ENCODE measurements at places on chromosomes 6 and 20. TPM values are rescaled to one million over a fixed set of nuclear protein-coding genes. Genes with fewer than 3 reads are reported as not detected.

ANKS1A gene
- 30.6 TPM for total RNA-seq

NMBR gene
- not detected for total RNA-seq

TEAD3 gene
- total RNA-seq: 91.8 TPM

UBE2J1 gene
- 34.2 TPM for total RNA-seq

DNA sequence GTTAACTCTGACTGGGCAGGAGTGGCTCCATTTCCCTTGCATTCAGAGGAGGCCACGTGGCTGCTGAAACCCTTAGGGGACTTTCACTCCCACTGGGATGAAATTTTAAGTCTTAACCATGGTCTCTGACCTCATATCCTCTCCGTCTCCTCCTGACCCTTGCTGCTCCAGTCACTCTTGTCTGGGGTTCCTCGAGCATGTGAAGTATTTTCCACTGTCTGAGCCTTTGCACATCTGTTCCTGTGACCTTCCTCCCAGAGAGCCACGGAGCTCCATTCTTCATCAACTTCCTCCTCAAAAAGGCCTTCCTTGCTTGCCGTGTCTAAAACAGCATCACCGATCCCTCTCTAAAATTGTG is 153.0 kb upstream of the UST start:
- H3K4me1 ChIP-seq: peaks cover 2% of the 10 kb centered on the region
- H3K27me3 ChIP-seq: no peaks in the 10 kb centered on the region
- DNase-seq: no peak
- no peak overlapping the region for H3K4me3 ChIP-seq
- H3K36me3 ChIP-seq: no peaks in the 10 kb centered on the region
- no peak overlapping the region for H3K27ac ChIP-seq

GRCh38 chr6:158793432-158793831 is 25.7 kb downstream of the EZR start:
- H3K4me3 ChIP-seq: no peak overlapping the region
- H3K27ac ChIP-seq: no peak overlapping the region
- DNase-seq: no peak
- H3K27me3 ChIP-seq: no peaks in the 10 kb centered on the region

- H3K4me1 ChIP-seq: peaks cover 2% of the 10 kb centered on the region
- peak overlapping the region; percentile 15 for H3K27ac ChIP-seq
- DNase-seq: no peak
- H3K4me3 ChIP-seq: no peak overlapping the region
- H3K27me3 ChIP-seq: no peaks in the 10 kb centered on the region
Measured at GRCh38 chr6:34970957-34971356, 81.9 kb downstream of the ANKS1A start.

GRCh38 chr6:155708100-155708499 is 252.5 kb upstream of the NOX3 start:
- H3K27ac ChIP-seq: no peak overlapping the region
- peaks cover 2% of the 10 kb centered on the region for H3K27me3 ChIP-seq
- no peaks in the 10 kb centered on the region for H3K4me1 ChIP-seq
- no peak for DNase-seq

- no peak for DNase-seq
- H3K4me3 ChIP-seq: no peak overlapping the region
- H3K4me1 ChIP-seq: peaks cover 5% of the 10 kb centered on the region
- no peaks in the 10 kb centered on the region for H3K36me3 ChIP-seq
- no peaks in the 10 kb centered on the region for H3K27me3 ChIP-seq
Measured at GRCh38 chr6:147000545-147001488, 203.4 kb upstream of the STXBP5 start.

- H3K4me1 ChIP-seq: no peaks in the 10 kb centered on the region
- H3K36me3 ChIP-seq: no peaks in the 10 kb centered on the region
- H3K4me3 ChIP-seq: no peak overlapping the region
Measured at GRCh38 chr6:166786704-166787293, 159.7 kb upstream of the RPS6KA2 start.

GRCh38 chr6:164042212-164042611 is 627.7 kb downstream of the QKI start:
- DNase-seq: no peak
- no peaks in the 10 kb centered on the region for H3K4me1 ChIP-seq
- no peaks in the 10 kb centered on the region for H3K27me3 ChIP-seq
- no peaks in the 10 kb centered on the region for H3K36me3 ChIP-seq
- no peak overlapping the region for H3K27ac ChIP-seq

DNA sequence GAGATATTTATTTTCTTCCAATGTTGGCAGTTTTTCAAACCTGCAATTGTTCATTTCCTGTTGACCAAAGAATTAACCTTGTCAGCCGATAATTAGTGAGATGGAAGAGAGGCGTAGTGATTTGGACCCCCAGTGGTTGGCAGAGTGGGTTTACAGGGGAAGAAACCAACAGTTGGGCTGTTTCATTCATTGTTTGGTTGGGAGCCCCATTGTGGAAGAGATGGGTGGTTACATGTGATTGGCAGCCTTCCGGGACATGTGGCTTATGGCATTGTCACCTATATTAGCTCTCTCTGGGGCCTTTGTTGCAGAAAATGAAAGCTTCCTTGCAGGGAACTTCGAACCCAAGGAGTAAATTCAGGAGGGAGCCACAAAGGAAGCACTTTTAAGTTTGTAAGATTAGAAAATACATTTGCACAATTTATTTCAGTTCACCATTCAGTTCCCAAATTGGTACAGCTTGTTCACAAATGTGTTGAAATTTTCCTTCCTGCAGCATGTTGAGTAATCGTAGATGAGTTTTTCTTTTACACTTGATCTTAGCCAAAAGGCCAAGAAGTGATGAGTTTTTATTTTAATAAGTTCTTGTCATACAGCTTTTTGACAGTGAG is 50.3 kb upstream of the CDKAL1 start:
- no peak overlapping the region for H3K27ac ChIP-seq
- DNase-seq: no peak
- peaks cover 48% of the 10 kb centered on the region for H3K36me3 ChIP-seq
- H3K4me3 ChIP-seq: no peak overlapping the region

DNA sequence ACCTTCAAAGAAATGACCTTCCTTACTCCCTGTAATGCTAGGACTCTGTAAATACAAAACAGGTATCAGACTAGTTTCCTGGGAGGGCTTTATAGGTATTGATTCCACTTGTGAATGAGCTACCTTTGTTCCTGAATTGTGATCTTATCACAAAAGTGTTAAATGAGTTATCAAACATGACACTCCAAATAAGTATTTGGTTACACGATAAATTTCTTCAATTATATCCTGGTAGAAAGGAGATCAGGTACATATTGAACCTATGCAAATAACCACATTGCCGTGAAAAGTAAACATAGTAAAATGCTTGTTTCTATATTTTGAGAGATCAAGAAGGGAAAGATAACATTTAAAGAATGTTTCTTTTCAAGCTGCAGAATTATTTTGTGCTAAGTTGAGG is 285.3 kb downstream of the HIVEP2 start:
- H3K4me1 ChIP-seq: no peaks in the 10 kb centered on the region
- H3K4me3 ChIP-seq: no peak overlapping the region
- H3K27me3 ChIP-seq: peaks cover 11% of the 10 kb centered on the region
- H3K36me3 ChIP-seq: peaks cover 8% of the 10 kb centered on the region

DNA sequence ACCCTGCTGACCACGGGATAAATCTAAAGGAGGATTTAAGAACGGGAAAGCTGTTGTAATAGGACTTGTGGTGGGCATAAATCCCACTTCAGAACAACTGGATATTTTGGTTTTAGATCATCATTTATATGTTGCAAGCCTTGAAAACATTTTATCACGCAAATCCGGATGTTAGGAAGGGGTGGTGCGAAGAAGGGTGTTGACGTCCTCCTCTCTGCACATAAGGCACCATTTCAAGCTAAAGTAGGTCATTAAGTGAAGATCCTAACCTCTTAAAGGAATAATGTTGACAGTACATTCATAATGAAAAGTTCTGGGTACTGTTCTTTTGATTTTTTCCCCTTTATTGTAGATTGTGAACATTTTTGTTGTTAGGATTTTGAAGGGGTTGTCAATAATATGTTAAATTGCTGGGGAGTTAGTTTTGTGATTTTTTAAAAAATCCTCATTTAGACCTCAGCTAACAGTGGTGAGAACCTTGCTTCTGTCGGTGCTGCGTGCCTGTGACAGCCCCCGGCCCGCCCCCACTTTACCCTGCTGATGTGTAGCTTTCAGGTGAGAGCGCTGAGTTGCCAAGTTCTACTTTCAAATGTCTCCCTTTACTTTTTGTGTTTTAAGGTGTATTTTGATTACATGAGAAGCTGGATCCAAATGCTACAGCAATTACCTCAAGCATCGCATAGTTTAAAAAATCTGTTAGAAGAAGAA is 88.8 kb downstream of the MAP3K4 start:
- H3K36me3 ChIP-seq: peaks cover 4% of the 10 kb centered on the region
- no peaks in the 10 kb centered on the region for H3K4me1 ChIP-seq
- DNase-seq: no peak
- H3K27me3 ChIP-seq: no peaks in the 10 kb centered on the region
- no peak overlapping the region for H3K4me3 ChIP-seq

DNA sequence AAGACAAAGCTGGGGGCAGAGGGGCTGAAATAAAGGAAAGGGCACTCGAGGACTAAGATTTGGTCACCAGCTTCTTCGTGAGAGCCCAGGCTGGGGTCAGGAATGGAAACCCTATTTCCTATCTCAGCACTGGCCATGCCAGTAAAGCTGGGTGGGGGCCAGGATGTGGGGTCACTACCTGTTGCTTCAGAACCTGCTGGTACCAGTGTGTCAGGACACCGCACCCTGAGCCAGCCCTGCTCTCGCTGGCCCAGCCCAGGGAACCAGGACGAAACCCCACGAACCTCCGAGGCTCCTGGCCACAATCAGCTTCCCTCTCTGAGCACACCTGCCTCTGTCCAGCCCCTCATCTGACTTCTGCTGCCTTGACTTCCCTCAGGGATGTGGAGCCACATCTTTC is 2.1 kb downstream of the CDSN start:
- H3K27me3 ChIP-seq: peaks cover 25% of the 10 kb centered on the region
- no peaks in the 10 kb centered on the region for H3K36me3 ChIP-seq
- no peak overlapping the region for H3K27ac ChIP-seq

DNA sequence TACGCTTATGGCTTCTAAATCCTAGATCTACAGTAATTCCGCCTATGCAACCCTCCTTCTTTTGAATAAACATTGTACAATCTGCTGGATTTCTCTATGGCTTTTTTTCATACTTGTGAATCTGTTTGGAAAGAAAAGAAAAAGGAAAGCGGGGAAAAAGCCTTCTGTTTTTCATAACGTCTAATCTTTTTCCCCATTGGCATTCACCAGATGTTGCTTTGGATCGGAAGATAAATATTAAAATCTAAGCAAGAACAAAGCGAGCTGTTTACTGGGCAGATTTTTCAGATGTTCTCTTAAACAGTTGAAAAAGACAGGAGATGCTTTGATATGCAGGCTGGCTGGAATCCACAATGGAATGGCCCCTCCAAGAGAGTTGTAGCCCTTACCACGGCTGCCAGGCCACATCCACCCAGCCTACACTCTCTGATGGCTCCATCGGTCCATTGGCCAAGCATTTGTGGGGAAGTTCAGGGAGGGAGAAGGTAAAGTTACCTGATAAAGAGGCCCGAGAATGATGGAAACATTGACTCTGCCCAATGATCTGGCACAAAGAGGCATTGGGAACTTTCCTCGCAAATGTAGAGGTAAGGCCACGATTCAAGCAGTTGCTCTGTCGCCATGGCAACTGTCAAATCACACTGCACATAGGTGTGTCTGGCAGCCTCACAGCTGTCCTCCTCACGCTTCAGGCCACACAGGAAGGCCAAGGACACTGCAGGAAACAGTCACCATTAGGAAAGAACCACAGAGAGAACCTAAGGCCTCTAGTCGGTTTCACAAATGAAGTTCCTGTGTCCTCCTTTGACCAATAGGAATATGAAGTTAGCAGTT is 70.3 kb downstream of the PKHD1 start:
- no peak overlapping the region for H3K27ac ChIP-seq
- no peak for DNase-seq
- H3K27me3 ChIP-seq: peaks cover 15% of the 10 kb centered on the region
- no peak overlapping the region for H3K4me3 ChIP-seq
- no peaks in the 10 kb centered on the region for H3K36me3 ChIP-seq
- peaks cover 2% of the 10 kb centered on the region for H3K4me1 ChIP-seq

DNA sequence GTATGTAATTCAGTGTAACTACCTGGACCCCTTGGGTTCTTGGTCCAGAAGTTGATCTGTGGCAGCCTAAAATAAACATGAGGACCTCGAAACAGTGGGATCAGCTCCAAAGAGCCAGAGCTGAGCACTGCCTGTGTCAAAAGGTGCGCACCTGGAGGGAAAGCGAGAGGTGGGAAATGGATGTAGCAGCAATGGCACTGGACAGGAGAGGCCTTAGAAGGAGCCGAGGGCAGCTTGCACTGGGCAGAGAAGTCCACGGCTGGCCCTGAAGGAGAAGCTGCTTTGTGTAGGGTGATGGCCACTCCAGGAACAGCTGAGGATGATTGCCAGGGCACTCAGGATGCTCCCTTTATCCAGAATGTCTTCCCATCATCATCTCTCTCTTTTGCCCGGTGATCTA is 213.9 kb upstream of the SNX9 start:
- H3K27ac ChIP-seq: no peak overlapping the region
- H3K36me3 ChIP-seq: no peaks in the 10 kb centered on the region

DNA sequence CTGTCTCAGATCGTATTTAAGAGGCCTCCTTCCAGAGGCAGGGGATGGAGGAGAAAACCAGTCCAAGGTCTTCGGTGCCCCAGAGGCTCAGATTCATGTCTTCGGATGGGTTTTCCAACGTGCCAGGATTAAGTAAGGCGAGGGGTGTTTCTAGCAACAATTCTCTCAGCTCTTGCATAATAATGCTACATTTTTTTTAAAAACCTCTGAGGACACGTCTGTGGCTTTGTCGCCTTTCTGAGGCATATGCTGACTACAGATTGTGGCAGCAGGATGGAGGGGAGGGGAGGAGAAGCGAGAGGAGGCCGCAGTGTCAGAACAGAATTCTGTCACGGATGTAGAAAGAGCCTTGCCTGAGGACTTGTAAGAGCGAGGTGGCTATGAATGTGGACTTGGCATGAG is 17.7 kb upstream of the CCDC167 start:
- no peak for DNase-seq
- H3K4me3 ChIP-seq: no peak overlapping the region
- peaks cover 24% of the 10 kb centered on the region for H3K27me3 ChIP-seq
- H3K36me3 ChIP-seq: no peaks in the 10 kb centered on the region
- H3K27ac ChIP-seq: no peak overlapping the region

DNA sequence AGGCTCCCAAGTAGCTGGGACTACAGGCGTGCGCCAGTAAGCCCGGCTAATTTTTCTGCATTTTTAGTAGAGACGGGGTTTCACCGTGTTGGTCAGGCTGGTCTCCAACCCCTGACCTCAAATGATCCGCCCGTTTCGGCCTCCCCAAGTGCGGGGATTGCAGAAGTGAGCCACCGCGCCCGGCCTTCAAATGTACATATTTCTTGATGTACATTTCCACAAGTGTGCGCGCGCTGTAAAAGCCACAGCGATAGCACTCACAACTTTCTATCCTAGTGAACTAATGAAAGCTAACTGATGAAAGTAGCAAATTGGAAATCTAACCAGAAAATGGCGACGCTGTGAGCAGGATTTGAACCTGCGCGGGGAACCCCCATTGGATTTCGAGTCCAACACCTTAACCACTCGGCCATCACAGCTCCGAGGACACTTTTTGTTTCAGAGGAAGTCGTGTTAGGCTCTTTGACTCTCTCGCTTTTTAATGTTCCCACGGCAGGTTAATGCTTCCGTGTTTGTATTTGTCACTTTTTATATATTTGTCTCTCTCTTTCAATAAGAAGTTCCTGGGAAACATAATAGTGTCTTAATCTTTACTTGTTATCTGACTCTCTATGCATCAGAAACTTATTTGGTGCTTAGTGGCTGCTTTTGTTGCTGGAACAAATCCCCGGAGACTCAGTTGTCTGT is 199.4 kb upstream of the ZNF184 start:
- H3K27ac ChIP-seq: peak overlapping the region; percentile 2
- peaks cover 72% of the 10 kb centered on the region for H3K27me3 ChIP-seq
- DNase-seq: peak; percentile 67
- H3K4me3 ChIP-seq: peak overlapping the region; percentile 68
- no peaks in the 10 kb centered on the region for H3K36me3 ChIP-seq

Data from mesothelial cell of epicardium (in vitro differentiated cells).